A673 (cell line): ENCODE measurements at places on chromosomes 7 and 10.

DNA sequence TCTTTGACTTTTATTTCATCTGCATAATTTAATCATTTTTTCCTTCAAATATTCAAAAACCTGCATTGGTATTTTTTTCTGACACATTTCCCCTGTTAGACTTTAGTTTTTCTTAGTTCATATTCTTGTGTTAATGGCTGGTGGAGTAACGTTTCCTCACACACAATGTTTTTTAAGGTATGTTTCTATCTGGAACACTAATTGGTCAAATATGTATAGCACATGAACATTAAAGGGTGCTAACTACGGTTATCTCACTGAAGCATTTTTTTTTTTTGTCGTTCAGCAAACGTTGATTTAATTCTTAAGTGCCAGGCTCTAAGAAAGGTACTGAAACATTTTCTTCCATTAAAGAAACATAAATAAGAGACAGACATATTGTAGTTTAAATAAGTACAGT lies 87.7 kb downstream of the PTPRZ1 start:
- DNase-seq = no peak

DNA sequence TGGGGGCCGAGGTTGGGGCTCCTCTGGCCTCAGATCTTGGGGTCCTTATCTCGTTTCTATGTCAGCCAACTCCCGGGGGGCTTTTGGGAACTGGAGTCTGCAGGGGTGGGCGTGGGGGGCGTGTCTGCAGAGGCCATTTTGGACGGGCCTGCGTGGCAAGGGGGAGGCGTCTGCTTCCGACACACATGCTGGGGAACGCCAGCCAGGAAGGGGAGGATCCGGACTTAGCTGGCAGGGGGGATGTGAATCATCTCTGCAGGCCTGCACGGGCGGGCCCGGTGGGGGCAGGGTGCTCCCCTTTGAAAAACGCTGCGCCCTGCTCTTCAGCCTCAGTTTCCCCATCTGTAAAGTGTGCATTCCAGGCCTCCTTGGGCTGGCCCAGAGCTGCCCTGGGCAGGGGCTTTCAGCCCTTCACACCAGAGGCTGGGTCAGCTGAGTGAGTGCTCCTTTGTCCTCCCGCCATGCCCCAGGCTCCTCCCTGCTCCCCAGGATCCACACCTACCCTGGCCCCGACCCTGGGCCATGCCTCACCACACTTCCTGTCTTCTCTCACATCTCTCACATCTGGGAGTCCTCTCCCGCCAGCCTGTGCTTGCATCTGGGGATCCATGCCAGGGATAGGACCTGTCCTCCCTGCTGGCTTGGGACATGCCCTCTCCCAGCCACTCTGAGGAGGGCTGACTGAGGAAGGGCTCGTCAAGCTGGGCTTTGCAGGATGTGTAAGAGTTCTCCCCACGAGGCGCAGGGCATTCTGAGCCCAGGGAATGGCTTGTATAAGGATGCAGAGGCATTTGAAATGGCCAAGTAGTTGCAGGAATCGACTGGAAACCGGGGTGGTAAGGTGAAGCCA lies 172.6 kb upstream of the TNRC18 start:
- DNase-seq = peak; percentile 97

DNA sequence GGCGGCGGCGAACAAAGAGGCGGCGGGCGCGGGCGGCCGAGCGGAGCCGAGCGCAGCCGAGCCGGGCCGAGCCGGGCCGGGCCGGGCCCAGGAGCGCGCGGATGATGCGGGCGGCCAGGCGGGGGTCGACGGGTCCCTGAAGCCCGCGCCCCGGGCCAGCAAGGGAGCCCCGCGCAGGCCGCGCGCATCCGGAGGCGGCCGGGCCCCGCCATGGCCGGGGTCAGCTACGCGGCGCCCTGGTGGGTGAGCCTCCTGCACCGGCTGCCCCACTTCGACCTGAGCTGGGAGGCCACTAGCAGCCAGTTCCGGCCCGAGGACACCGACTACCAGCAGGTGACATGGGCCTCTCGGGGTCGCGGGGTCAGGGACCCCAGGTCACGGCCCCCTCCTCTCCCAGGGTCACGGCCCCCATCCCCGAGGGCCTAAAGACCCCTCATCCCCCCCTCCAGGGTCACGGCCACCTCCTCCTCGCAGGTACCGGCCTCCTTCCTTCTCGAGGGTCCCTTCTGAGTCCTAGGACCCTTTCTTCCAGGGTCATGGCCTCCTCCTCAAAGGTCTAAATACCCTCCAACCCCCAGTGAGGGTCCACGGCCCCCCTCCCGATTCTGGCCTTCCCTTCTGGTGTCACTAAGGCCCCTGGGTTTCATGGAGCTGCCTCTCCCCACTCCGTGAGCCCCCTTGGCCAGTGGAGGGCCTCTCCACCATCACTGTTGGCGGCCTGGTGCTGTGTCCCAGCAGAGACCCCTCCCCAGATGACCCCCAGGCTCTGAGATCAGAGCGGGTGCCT lies at the start of gene TTYH3:
Gene TTYH3, plus strand, starts transcription at position 41 of the 787 bp plus-strand sequence. Its CDS starts 170 bp downstream, at position 211.
- peak; percentile 48 for DNase-seq

DNA sequence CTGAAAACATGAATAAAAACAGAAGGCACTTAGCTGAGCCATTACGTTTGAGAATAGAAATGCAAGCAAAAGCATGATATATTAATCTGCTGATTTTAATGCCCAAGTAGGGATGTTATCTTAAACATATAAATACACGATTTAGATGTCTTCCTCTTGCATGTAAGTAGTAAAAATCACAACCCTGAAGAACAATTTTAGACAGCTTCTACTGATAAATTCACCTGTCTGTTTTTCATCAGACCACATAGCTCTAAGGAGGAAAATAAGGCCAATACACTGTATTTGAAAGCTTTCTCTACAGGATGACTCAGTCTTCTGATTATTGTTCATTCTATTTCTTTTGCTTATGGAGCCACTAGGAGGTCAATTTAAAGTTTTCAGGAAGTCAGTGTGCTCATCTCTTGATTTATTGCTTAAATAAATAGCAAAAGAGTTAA lies 210.9 kb upstream of the CHRM2 start:
- peak; percentile 16 for DNase-seq

DNA sequence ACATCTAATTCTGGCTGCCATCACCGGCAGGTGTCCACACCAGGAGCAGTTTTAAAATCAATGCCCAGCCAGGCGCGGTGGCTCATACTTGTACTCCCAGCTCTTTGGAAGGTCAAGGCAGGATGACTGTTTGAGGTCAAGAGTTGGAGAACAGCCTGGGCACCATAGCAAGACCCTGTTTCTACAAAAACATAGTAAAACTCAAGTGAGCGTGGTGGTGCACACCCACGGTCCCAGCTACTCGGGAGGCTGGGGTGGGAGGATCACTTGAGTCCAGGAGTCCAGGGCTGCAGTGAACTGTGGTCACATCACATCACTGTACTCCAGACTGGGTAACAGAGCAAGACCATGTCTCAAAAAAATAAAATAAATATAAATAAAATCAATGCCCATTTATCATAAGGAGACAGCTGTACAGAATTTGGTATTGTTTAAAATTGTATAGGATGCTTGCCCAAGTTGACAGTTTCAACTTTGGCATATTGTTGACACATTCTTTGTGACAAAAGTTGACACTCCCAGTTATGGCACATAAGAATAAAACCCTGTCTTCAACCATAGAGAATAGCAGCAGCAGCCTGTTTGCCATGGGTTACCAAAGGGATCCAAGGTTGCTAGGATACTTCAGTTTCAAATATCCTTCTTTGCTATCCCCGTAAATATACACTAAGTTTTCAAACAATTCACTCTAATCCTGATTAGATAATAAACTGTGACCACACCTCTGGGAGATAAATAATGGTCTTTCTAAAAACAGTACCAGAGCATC lies 193.0 kb downstream of the FAM107B start:
- DNase-seq = no peak

- no peak for DNase-seq
Observed at GRCh38 chr7:11607686-11608085, 224.3 kb downstream of the THSD7A start.

DNA sequence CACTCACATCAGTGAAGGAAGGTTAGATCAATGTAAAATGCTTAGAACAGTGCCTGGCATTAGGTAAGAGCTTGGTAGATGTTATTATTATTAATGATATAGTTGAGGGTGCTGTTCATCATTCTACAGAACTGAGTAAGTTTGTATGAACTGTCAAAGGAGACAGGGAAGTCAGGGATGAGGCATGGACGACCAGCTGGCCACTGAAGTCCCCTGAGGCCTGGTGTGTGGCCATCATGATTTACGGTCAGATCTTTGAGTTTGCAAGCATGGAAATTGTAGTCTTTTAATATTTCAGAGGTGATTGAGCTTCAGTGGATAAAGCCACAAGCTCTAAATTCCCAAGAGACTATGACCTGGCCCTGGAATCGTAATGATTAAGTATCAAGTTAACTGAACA lies 6.9 kb downstream of the ARMC3 start:
- no peak for DNase-seq

DNA sequence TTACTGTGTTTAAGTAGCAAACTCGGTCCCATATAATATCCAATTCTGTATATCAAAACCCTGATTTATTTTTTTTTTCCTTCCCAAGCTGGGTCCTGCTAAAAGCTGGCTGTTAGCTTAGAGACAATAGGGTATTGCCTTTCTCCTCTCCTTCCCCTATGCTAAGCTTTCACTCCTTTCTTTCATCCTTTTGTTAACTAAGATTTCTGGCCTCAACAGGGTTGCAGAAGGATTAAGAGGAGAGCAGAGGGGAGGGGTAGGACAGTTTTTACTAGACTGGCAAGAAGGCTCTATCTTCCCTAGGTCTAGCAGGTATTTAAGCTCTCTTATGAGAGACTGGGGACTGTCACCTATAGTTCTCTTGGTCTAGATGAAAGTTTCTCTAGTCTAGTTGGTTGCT lies 229.2 kb downstream of the KCND2 start:
- no peak for DNase-seq

DNA sequence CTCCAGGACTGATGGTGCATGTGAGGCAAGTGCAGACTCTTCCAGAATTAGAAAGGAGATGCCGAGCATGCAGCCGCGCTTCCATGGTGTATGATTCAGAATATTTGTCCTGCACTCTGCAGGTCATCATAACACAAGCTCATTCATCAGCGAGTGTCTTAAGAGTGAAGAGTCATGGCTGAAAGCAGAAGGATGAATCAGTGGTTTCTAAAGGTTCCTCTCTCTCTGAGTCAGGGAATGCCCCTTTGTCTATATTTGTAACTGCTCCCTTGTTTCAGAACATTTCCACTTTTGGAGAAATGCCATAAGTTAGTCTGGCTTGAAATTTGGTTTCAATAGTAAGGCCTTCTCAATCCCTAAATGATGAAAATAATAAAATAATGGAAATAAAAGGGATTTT lies 52.3 kb downstream of the HECW1 start:
- DNase-seq = peak; percentile 14

DNA sequence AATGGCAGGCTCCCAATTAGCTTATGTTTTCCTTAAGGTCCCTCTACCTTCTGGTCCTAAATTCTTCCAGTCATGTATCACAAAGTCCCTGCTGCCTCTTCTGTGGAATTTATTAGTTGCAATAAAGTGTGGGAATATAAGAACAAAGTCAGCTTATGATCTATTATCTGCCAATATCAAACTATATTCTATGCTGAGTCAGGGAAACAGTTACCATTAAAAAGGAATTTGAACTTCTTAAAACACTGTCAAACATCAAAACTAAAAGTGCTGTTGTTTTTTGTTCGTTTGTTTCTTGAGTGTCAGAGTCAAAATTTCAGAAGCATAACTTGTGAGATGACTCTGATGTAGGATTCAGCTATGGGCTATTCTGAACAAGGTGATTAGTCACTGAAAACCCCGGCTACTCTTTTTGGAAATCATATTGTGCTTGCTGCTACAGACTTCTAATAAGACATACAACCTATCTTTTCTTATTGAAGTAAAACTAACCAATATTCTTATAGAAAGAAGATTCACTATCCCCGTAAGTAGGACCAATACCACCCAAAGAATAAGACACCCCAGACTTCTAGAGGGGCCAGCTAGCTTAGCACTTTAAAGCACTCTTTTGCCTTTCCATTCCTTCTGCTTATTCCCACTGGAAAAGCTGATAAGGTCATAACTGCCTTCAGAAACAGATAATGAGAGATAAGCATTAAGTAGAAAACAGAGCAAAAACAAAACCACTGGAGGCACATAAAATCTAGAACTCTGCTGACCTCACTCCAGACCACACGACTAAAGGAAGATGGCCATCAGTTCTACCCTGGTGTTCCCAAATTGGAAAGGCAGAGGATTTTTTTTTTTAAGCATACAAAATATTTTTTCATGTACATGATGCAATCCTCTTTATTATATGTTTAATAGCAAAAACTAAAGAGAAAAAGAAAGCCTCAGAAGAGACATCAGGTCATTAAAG lies 370.6 kb downstream of the PARD3 start:
- no peak for DNase-seq

GRCh38 chr7:1743481-1744230 lies 73.6 kb downstream of the ELFN1 start:
- DNase-seq = no peak

- DNase-seq = no peak
Observed at GRCh38 chr7:84058311-84059076, 136.1 kb downstream of the SEMA3A start.

- no peak for DNase-seq
Observed at GRCh38 chr10:6232846-6233724, 30.4 kb downstream of the PFKFB3 start.

GRCh38 chr7:133021196-133021595 lies 60.7 kb downstream of the CHCHD3 start:
- DNase-seq = peak; percentile 45

DNA sequence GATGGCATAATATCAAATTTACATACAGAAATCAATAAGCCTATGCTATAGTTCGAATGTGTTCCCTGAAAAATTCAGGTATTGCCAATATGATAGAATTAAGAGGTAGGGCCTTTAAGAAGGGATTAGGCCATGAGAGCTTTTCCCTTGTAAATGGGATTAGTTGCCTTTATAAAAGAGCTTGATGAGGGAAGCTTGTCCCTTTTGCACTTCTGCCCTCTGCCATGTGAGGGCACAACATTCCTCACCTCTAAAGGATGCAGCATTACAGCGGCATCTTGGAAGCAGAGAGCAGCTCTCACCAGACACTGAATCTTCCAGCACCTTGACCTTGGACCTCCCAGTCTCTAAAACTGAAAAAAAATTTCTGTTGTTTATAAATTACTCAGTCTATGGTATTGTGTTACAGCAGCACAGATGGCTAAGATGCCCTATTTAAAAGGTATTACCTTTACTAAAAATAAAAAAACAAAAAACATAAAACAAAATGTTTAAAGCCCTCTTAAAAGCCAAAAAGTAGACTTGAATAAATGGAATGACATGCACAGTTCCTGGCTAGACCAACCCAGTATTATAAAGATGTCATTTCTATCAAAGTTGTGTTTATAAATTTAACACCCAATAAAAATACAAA lies 909.6 kb downstream of the REEP3 start:
- DNase-seq = peak; percentile 33

DNA sequence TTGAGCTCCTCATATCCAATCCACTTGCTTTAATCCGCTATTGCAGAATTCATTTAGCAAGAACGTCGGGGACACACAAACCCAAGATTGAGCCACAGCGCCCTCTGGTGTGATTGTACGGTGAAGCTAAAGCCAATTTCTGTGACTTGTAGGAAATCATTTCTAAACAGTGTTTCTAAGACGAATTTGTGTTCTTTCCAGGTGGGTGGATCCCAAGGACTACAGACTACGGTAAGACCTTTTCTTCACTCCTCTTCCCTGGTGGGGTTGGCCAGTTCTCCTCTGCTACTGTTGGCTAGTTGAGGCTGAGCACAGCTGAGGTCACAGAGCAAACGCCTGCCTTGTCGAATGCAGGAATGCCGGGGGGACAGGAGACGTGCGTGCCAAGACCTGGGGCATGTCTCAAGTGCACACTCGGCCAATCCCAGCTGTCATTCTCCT lies 5.2 kb downstream of the DMBT1 start:
- peak; percentile 86 for DNase-seq

- DNase-seq = peak; percentile 33
Observed at GRCh38 chr10:90960355-90960814, 39.5 kb upstream of the ANKRD1 start.
